NCI-H446 treated with DMSO at 0.1 percent for 48 hours (cell line): ENCODE measurements at places on chromosomes 5 and 9.
A peak's percentile ranks its signal among the peaks of the same experiment; 100 is the strongest.

- DNase-seq: no peak
Observed at GRCh38 chr5:151014680-151015343, 5.6 kb upstream of the GPX3 start.

DNA sequence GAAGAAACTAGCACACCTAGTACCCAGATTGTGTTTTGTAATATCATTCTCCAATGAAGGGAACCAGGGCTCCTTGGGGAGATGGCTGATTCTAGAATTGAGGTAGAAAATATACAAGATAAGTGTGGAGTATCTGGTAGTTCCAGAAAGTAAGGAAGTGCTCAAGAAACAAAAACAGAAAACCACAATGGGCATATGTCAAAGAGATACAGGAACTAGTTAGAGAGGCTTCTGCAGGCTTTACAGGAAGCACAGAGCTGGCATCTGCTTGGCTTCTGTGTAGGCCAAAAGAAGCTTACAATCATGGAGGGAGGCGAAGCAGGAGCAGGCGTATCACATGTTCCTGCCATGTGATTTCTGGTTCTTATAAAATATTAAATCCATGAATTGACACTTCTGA is 105.7 kb upstream of the TMEM161B start:
- DNase-seq: no peak

GRCh38 chr5:13572163-13572562 is 372.3 kb downstream of the DNAH5 start:
- no peak for DNase-seq

GRCh38 chr9:73114958-73115357 is 36.7 kb upstream of the ANXA1 start:
- no peak for DNase-seq

DNA sequence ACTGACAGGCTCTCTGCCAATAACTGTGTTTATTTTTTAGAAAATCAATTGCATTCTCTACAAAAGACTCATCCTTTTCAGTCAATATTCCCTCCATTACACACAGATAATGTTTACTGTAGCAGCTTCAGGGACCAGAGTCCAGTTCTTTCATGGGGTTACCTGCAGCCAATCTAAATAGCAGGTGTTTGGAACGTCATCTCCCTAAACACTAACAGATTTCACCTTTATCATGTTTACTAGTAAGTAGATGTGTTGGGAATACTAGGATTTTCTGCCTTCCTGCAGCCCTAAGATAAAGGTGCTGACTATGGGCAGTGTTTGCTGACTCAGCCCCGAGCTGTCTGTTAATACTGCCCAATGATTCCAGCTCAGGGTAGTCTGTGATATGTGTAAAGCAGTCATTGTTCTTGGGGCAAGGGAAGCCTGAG is 447.0 kb downstream of the KIF4B start:
- no peak for DNase-seq

DNA sequence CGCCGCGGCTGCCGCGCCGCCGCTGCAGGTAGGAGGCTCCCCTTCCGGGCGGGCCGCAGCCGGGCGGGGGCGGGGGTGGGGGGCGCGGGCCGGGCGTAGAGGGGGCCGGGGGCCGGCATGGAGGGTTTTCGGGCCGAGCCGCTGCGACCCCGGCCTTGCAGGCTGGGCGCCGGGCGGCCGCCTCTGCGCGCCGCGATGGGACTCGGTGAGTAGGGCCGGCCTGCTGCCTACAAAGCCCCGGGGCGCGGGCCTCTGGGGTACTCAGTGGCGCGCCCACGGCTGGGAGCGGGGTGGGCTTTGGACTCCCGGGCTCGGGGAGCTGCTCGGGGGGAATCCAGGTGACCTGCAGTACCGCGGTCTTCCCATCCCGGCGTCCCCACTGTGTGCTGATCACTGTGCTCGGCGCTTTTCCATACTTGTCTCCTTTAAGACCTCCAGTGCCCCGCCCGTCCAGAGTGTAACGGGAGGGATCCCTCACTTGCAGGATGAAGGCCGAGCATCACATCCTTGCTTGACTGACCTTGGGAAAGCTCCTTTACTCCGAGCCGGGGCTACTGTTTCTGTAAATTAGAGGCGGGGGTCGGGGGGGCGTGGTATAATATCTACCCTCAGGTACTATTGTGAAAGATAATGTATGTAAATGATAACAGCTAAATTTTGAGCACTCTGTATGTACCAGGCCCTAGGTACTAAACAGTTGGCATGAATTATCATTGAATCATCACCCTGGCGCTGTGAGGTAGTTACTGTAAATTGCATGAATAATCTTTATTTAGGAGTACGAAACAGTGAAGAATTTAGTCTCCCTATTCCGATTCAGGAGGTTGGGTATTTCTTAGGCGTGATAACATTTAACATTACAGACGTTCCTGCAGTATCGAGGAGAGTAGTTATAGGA is 672 bp downstream of the MSANTD3 start:
- DNase-seq: no peak

- DNase-seq: no peak
Observed at GRCh38 chr5:43652537-43653302, 49.7 kb downstream of the NNT start.

GRCh38 chr9:81653240-81653639 is 36.1 kb downstream of the TLE1 start:
- DNase-seq: no peak

- no peak for DNase-seq
Observed at GRCh38 chr5:146059460-146060220, 45.7 kb downstream of the PLAC8L1 start.

DNA sequence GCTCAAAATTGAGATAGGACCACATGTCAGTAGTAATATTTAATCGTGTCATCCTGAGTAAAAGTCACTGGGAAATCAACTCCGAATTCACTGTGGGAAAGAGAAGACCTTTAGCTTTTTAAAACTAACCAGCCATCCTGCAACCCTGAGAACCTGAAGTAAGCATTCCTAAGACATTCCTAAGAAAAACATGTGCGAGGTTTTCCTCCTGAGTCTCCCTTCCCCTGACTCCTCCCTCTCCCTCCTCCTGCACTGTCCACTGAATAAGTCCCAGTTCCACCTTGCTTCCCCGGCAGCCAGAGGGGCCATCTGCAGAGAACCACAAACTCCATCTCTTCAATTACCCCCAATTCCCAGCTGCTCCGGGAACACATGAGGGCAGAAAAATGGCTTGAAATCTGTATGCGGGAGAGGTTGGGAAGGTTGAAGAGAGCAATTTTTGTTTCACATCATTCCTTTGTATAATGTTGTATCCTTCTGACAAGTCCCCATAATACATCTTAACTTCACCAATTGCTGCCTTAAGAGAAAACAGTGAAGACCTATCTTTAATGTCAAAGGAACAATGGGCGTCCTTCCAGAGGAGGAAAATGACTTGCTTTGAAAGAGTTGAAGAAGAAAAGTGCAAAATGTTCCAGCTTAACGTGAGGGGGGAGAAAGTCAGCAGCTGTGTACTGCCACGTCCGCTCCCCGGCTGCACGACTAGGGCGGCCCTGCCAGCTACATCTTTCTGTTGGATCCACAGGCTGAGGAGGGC is 186.3 kb downstream of the ZNF462 start:
- no peak for DNase-seq

DNA sequence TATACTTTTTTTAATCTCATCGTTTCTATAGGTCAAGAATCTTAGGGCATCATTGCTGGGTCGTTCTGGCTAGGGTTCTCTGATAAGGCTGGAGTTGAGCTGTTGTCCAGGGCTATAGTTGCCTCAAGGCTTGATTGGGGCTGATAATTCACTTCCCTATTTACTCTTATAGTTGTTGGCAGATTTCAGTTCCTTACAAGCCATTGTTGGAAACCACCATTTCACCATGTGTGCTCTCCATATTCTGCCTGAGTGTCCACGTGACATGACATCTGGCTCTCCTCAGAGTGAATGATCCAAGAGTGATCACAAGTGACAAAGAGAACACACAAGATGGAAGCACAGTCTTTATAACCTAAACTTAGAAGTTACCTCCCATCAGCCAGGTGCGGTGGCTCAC is 852.2 kb downstream of the EFNA5 start:
- DNase-seq: no peak

- DNase-seq: no peak
Observed at GRCh38 chr9:87863882-87864465, 18.7 kb upstream of the SPATA31E1 start.

- peak; percentile 29 for DNase-seq
Observed at GRCh38 chr5:123785162-123786071, 273.4 kb downstream of the CSNK1G3 start.

DNA sequence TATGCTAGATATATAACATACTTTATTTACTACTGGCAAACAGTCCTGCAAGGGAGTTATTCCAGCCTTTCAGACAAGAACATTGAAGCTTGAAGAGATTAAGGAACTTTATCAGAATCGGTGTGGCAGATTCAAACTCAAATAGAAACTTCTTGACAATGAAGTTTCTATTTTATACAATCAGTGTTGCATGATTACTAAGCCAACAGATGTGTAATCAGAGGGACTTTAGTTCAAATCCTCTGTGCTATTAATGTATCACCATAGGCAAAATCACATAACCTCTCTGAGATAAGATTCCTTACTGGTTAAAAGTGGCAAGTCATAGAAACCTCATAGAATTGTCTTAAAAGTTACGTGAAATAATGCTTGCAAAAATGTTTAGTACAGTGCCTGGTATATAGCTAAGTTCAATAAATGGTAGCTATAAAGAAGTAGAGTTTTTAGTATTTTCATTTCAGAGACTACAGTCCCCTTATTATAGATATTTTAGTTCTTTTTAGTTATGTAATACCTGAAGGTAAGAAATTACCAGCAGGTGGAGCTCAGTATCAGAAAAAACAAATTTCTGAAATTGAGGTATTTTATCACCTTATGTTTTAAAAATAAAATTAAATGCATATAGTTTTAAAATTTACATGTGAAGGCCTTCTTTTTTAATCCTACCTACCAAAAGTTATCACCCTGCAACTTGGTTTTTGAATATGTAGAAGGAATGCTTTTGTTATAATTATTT is 172.1 kb downstream of the FER start:
- DNase-seq: no peak

- no peak for DNase-seq
Observed at GRCh38 chr5:163867324-163867723, 361.9 kb downstream of the MAT2B start.

DNA sequence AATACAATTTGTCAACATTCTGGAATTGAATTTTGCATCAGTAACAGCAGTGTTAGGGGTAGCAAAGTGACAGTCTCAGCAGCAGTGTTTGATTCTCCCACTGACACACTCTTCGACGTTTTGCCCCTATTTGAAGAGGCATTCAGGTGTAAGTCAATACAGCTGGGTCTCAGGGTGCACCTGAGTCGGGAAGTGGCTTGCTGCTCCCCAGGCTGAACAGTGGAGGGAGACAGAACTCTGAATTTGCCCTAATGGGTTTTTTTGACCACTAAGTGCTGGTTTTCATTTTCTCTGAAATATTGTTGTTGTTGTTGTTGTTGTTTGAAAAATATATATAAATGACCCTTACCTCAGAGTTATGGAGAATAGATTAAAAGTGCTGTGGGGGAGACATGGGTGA is 223.2 kb downstream of the TLR4 start:
- DNase-seq: no peak

GRCh38 chr9:14031060-14031414 is 282.9 kb downstream of the NFIB start:
- no peak for DNase-seq

GRCh38 chr9:85925493-85925892 is 15.5 kb upstream of the NAA35 start:
- no peak for DNase-seq

- no peak for DNase-seq
Observed at GRCh38 chr9:123867034-123867433, 62.9 kb downstream of the DENND1A start.

DNA sequence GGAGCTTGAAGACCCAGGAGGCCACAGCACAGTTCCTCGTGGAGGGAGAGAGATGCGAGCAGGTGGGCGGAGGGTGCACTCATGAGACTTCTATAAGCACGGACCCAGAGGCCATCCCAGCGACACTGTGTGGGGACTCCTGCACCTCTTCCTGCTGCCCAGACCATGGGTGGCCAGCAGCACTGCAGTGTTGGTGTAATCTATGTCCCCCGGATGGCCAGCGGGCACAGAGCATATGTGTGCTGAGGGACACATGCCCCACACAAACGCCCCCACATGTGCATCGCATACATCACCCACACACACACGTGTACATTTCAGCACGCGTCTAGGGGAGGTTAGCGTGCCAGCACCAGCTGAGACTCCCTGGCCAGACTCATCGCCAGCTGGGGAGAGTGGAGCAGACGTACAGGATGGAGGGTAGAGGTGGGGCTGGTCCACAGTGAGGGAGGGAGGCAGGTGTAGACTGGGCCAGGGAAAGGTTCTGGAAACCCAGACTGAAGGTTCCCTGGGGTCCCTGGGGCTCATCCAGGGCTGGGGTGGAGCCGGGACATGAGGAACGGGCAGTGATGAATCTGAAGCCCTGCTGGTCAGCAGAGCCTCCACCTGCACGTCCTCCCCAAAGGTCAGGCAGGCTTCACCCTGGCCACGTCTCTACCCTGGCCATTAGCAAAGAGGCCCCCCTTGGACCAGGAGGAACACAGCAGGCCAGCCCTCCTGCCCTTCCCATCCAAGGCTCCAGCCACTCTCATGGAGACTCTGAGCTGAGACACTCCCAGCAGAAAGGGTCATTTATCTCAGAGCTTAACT is 27.6 kb downstream of the ADAMTS2 start:
- no peak for DNase-seq

- no peak for DNase-seq
Observed at GRCh38 chr9:21311889-21312288, 6.8 kb upstream of the IFNA5 start.

DNA sequence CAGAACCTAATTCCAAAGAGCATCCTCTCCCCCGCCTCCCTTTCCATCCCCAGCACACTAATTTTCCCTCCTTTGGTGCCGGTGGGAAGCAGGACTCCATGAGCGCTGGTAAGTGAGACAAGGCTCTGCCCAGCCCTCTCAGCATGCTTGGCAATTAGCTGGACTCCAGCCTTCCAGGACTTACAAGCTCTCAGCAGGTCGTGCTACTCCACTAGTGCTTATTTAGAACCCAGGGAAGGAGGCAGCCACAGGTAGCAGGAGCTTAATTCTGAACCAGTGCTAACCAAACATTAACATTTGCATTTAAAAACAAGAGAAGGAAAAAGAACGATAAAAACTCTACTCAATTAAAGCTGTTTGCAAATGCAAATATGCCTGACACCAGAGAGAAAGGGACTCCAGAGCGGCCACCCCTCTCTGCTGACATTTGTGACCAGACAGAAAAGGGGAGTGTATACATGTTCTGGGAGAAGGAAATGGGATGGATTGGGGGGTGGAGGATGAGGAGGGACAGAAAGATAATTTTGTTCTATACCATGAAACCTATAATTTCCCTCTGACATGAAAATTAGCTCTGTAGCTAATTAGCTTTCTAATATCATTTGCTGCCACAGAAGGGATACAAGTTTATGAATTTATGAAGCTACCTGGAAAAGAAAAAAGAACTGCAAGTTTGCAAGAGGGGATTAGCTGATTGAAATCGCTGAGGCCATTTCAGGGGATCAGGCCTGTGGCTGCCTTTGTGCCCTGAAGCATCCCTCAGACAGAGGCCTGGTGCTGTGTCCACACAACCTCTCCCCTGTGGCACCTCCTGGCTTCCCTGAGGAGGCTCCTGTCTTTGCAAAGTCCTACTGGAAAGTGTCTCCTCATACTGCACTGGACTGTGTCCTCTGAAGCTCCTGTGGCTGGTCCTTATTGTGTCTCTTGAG is 266.3 kb downstream of the SEC61B start:
- no peak for DNase-seq
